ENCODE measurements at places on chromosomes 2 and 18. TPM values are rescaled to one million over a fixed set of nuclear protein-coding genes. Genes with fewer than 3 reads are reported as not detected.

REG3G gene
- total RNA-seq = not detected

CD207 gene
- total RNA-seq = not detected

ADAM23 gene
- 24.2 TPM for total RNA-seq

LAMA1 gene
- 28.7 TPM for total RNA-seq

DSC2 gene
- 24.9 TPM for total RNA-seq

AKAIN1 gene
- total RNA-seq = not detected

PLB1 gene
- not detected for total RNA-seq

DLGAP1 gene
- 20.0 TPM for total RNA-seq

CRACDL gene
- total RNA-seq = 0.29 TPM

CNNM3 gene
- 25.0 TPM for total RNA-seq

RAX gene
- 0.37 TPM for total RNA-seq

FMNL2 gene
- 30.3 TPM for total RNA-seq

SPOPL gene
- total RNA-seq = 14.6 TPM

PEX13 gene
- 22.4 TPM for total RNA-seq

CYP1B1 gene
- total RNA-seq = 2.7 TPM

PROC gene
- 0.37 TPM for total RNA-seq

SLC25A52 gene
- not detected for total RNA-seq

NPAS2 gene
- total RNA-seq = 1.1 TPM

TCF7L1 gene
- total RNA-seq = 117 TPM

DARS1 gene
- 122 TPM for total RNA-seq
